NCI-H2029 treated with DMSO at 0.1 percent for 48 hours (cell line): ENCODE measurements at places on chromosomes 2 and 18.

- no peak for DNase-seq
Observed at GRCh38 chr2:29601321-29601720, 320.1 kb downstream of the ALK start.

DNA sequence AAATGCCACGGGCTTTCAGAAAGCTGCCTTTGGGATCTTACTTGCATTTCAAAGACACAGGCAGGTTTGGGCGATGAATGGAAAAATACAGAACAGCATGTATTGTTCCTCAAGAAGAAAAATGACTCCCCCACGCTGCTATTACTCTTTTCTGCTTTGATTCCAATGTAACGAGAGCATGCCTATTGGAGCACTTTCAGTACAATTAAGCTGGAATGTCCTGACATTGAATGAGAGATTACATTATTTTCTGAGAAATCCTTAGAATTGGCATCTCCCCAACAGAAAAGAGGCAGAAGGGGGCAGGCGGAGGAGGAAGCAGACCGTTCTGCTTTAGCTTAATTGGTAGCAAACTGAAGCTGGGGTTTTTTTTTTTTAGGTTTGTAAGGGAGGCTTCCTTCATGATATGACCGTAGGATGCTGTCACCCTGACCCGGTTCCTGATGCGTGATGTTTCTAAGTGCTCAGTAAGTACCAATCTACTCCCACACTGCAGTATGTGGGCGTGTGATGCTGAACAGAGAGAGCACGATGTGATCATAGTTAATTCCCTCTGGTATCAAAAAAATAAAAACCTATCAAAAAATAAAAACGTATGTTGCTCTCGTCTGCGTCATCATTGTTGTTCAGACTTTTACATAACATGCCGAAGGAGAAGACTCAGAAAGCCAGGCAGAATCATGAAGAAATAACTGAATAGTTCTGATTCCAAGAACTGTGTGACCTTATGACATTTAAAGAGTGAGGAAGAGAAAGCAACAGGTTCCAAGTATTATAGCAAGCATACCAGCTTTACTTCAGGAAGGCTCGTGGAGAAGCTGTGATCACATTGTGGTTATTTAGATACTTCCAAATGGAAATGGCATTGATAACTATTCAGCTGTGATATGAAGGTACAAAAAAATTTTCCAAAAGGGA lies 40.5 kb downstream of the LONRF2 start:
- no peak for DNase-seq

DNA sequence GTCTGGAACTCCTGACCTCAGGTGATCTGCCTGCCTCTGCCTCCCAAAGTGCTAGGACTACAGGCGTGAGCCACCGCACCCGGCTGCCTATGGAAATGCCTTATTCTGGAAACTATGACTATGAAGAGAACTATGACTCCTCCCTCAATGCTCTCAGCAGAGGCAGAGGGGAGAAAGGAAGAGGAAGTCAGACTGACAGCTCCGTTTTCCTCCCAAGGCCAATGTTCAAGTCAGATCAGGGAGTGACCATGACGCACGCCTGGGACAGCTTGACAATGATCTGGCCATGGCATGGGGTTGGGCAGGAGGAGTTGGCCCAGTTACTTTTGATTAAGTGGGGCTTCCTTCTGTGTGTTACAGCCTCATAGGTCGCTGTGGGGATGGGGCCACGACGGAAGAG lies 44.3 kb upstream of the MRPL33 start:
- DNase-seq, result no peak

DNA sequence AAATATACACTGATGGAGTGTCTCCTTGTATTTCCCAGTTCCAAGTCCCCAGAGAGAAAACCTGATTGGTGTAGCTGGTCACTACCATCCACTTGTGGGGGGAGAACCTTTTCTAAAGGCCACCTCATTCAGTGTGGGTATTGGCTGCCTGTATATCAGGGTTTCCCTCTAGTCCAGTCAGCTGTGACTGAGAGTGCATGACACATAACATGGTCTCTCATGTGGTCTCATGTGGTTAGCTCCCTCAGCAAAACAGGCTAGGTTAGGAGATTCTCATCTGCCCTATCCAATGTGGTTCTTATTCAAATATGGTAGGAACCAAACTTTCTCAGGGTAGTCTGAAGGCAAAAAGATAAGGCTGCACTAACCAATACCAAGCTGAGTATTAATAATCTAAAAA lies 4.1 kb upstream of the GORASP2 start:
- no peak for DNase-seq

- DNase-seq, result peak; percentile 87
Observed at GRCh38 chr2:217897816-217898806, 104.7 kb downstream of the TNS1 start.

GRCh38 chr18:74935434-74935833 lies 273.5 kb downstream of the PTGR3 start:
- DNase-seq, result no peak

- DNase-seq, result no peak
Observed at GRCh38 chr2:237315829-237316225, 98.1 kb downstream of the COL6A3 start.

DNA sequence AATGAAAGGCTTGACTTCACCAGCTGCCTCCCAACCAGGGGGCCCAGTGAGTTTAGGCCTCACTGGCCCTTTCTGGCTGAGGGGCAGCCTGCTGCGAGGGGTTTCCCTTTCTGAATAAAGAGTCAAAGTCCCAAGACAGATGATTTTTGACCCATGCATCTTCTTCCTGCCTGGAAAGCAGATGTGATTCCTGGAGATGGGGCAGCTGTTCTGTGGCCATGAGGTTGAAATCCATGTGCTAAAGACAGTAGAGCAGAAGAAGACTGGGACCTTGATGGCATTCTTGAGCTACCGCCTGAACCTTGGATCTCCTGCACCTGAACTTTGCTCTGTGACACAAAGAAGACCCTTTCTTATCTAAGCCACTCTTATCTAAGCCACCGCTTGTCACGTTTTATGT lies 19.8 kb downstream of the HPCAL1 start:
- DNase-seq, result no peak

- no peak for DNase-seq
Observed at GRCh38 chr2:230674401-230674800, 38.2 kb upstream of the CAB39 start.

DNA sequence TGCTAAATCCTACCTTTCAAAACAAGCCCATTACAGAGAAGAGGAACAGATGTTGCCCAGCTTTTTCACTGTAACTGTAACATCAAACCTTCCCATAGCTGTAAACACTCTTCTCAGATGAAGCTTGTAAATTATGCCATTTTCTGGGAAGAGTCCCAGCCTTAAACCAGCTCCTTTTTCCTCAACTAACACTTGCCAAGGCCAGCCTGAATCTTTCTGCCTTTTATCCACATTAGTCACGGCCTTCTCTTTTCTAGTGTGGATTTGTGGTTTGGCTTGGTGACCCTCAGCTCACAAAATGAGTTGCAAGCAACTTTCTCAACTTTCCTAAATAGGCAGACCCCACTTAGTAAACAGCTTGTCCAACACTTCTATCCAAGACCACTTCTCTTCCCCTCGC lies 90.2 kb downstream of the CABLES1 start:
- DNase-seq, result no peak

DNA sequence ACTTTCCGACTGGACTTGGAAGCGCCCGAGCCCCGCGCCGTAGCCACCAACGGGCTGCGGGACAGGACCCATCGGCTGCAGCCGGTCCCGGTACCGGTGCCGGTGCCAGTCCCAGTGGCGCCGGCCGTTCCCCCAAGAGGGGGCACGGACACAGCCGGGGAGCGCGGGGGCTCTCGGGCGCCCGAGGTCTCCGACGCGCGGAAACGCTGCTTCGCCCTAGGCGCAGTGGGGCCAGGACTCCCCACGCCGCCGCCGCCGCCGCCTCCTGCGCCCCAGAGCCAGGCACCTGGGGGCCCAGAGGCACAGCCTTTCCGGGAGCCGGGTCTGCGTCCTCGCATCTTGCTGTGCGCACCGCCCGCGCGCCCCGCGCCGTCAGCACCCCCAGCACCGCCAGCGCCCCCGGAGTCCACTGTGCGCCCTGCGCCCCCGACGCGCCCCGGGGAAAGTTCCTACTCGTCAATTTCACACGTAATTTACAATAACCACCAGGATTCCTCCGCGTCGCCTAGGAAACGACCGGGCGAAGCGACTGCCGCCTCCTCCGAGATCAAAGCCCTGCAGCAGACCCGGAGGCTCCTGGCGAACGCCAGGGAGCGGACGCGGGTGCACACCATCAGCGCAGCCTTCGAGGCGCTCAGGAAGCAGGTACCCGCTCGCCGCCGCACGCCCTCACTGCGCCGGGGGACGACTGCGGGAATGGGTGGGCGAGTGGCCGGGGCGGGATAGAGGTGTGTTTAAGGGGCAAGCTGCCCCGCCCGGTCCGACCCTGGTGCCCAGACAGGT lies 713 bp downstream of the ATOH8 start:
- DNase-seq, result no peak

DNA sequence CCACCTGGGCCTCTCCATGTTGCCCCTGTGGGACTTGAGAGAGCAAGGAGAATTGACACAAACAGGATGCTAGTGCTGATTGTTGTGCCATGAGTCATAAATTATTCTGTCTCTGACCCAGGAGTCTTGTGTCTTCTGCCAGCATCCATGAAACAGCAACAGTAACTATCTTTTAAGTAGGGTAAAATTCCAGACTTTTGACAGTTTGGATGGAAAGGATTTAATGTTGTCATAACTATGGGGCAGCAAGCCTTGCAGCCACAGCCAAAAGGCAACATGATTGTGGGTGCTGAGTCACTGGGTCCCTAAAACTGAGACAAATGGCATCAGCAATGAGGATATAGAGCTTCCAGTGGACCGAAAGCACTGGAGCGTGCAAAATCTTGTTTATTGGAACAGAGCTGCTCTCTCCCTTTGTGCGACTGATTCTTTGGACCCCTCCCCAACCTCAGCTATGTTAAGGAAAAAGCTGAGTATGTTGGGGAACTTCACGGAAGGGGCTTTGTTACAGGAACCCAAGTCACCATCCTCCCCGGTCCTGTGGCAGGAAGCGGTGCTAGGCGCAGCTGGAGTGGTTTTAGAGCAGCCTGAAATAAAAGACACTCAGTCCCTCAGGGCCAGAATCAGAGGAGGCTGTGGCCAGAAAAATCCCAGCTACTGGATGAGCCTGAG lies 9.6 kb upstream of the ITPRIPL1 start:
- no peak for DNase-seq

DNA sequence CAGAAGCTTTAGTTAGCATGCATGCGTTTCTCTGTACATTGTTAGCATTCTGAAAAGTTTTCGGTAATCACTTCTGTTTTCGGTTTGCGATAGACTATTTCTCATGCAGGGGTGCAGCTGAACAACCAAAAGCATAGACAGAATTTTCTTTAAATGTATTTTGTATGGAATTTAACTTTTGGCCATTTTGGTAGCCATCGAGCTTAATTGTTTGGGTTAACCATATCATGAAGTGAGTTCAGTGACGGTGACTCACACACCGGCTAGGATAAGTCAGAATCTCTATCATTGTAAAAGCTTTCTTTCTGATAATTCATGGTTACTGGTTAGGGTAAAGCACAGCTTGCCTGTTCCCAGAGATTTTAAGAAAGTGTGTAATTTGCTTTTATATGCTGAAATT lies 107.2 kb downstream of the CD226 start:
- no peak for DNase-seq

DNA sequence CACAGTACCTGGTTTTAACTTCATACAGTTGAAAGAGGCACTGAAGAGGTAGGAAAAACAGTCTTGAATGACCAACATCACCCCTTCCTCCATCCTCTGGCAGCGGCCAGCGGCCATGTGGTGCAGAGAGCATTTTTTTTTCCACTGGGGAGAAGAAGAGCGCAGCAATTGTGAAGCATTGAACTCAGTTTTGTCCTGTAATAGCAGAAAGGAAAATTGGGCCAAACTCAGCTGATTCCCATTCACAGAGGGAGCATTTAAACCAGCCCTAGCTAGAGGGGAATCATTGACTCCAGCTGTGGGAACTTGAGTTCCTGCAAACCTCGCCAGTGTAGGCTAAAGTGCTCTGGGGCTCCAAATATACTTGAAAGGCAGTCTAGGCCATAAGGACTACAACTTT lies 316.6 kb upstream of the CHST9 start:
- DNase-seq, result no peak

- no peak for DNase-seq
Observed at GRCh38 chr2:88855620-88856408, 164.3 kb downstream of the RPIA start.

- no peak for DNase-seq
Observed at GRCh38 chr2:159292157-159292556, 5.7 kb upstream of the WDSUB1 start.

- no peak for DNase-seq
Observed at GRCh38 chr2:233156001-233156400, 95.5 kb upstream of the ATG16L1 start.

DNA sequence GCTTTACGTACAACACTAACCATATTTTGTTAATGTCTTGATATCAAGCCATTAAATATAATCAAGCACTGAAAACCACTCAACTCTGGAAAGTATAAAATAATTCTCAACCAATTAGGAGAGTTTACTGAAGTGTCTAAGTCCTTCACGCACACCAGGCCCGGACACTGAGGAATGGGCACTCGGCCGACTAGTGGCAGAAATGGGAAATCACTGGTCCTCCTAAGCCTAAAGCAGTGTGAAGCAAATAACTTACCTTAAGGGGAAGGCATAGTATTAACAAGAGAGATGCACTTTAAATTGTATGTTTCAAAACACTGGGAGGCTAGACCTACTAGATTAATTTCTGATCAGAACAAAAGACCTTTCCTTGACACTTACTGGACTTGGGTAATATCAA lies 45.7 kb downstream of the FAM210A start:
- no peak for DNase-seq

- DNase-seq, result no peak
Observed at GRCh38 chr2:122635686-122636085, 880.2 kb downstream of the TSN start.

DNA sequence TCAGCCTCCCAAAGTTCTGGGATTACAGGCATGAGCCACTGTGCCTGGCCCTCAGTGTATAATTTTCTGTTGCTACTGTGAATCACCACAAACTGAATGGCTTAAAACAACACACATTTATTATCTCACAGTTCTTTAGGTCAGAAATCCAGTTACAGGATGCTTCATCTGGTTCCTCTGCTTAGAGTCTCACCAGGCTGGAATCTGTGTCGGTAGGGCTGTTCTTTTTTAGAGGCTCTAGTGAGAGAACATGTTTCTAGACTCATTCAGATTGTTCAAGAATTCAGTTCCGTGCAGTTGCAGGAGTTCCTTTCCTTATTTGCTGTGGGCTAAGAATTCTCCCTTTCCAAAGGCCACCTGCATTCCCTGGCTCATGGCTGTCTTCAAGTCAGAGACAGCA lies 22.2 kb downstream of the CCDC121 start:
- no peak for DNase-seq

- DNase-seq, result no peak
Observed at GRCh38 chr2:36800381-36800780, 103.9 kb downstream of the VIT start.

GRCh38 chr2:88489181-88489580 lies 36.7 kb upstream of the FOXI3 start:
- DNase-seq, result no peak

- no peak for DNase-seq
Observed at GRCh38 chr2:6957910-6958615, 40.9 kb downstream of the RNF144A start.

- DNase-seq, result no peak
Observed at GRCh38 chr2:85875350-85876050, 13.3 kb downstream of the ST3GAL5 start.

GRCh38 chr2:55408918-55409868 lies 10.5 kb downstream of the CCDC88A start:
- DNase-seq, result no peak

- DNase-seq, result no peak
Observed at GRCh38 chr2:162524849-162525248, 180.9 kb downstream of the GCA start.
